ENCODE measurements at places on chromosomes 1 and 21. TPM values are rescaled to one million over a fixed set of nuclear protein-coding genes. Genes with fewer than 3 reads are reported as not detected.
A peak's percentile ranks its signal among the peaks of the same experiment; 100 is the strongest.

The LMOD1 gene
- total RNA-seq: 0.12 TPM

The C1orf87 gene
- total RNA-seq: not detected

- H3K4me1 ChIP-seq: no peaks in the 10 kb centered on the region
- no peak overlapping the region for H3K4me3 ChIP-seq
- no peaks in the 10 kb centered on the region for H3K27me3 ChIP-seq
- no peak overlapping the region for H3K27ac ChIP-seq
- DNase-seq: no peak
Observed at GRCh38 chr1:173301507-173301906, 94.4 kb upstream of the TNFSF4 start.

GRCh38 chr1:230709619-230710542, 4.0 kb downstream of the AGT start:
- no peaks in the 10 kb centered on the region for H3K36me3 ChIP-seq
- H3K4me1 ChIP-seq: no peaks in the 10 kb centered on the region
- H3K27ac ChIP-seq: no peak overlapping the region
- DNase-seq: no peak
- no peak overlapping the region for H3K4me3 ChIP-seq
- no peaks in the 10 kb centered on the region for H3K27me3 ChIP-seq

- no peaks in the 10 kb centered on the region for H3K36me3 ChIP-seq
- H3K4me3 ChIP-seq: peak overlapping the region; percentile 58
Observed at GRCh38 chr1:226108935-226109828, 46.7 kb downstream of the H3-3A start.

The ZNF695 gene
- 4.8 TPM for total RNA-seq

- DNase-seq: peak; percentile 9
- H3K27ac ChIP-seq: no peak overlapping the region
- H3K27me3 ChIP-seq: peaks cover 3% of the 10 kb centered on the region
- H3K36me3 ChIP-seq: no peaks in the 10 kb centered on the region
- no peak overlapping the region for H3K4me3 ChIP-seq
Observed at GRCh38 chr1:83693427-83694126, 305.4 kb downstream of the TTLL7 start.

The TRIM67 gene
- total RNA-seq: not detected

DNA sequence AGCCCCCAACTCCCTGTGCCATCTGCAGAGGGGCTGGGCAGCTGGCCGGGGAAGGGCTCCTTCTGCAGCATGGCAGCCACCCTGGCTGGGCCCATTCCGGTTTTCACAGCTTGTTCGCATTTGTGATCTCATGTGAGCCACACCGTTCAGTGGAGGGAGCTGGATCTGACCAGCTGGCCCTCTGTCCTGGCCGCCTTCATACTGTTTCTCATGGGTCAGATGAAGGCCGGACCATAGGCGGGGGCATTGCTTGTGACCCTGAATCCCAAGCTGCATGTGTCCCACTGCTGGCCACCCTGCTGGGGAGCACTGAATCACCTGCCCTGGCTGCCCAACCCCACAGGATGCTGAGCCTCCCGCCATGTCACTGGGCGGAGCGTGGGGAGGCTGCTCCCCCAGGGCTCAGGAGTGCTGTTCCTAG, 36.4 kb upstream of the PRSS38 start:
- H3K27me3 ChIP-seq: no peaks in the 10 kb centered on the region
- no peak overlapping the region for H3K4me3 ChIP-seq
- H3K36me3 ChIP-seq: peaks cover 6% of the 10 kb centered on the region
- no peak overlapping the region for H3K27ac ChIP-seq

The HECTD3 gene
- 80.0 TPM for total RNA-seq

The RHOU gene
- total RNA-seq: 0.40 TPM

DNA sequence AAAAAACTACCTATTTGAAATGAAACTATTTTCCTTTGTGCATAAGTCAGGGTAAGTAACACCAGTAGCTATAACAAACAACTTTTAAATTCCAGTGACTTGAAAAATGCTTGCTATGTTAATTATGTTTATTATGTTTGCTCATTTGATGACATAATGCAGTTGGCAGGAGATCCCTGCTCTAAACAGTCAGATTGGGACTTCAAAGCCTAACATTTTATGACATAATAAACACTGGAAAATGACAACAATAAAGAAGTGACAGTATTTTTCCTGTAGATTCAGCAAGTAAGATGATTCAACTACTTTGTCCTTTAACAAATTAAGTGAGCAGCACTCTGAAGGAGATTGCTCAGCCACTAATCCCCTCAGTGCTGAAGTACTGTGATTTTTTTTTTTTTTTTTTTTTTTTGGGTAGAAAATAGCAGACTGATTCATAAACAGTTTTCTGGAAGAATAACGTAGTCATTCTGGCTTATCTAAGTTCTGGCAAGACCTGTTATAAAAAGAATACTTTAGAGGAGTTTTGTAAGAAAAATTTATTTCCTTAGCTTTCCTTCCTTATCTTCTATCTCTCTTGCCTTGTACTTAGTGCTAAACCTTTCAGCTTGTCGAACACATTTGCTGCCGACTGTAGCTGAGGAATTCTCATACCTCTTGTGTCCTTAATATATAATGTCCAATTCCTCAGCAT, 207.2 kb downstream of the PTGER3 start:
- H3K36me3 ChIP-seq: no peaks in the 10 kb centered on the region
- no peaks in the 10 kb centered on the region for H3K4me1 ChIP-seq
- H3K4me3 ChIP-seq: no peak overlapping the region

GRCh38 chr21:45251635-45252447, 35.9 kb downstream of the POFUT2 start:
- H3K27me3 ChIP-seq: peaks cover 3% of the 10 kb centered on the region
- no peak for DNase-seq
- H3K27ac ChIP-seq: no peak overlapping the region
- no peak overlapping the region for H3K4me3 ChIP-seq

The MR1 gene
- total RNA-seq: 1.1 TPM

DNA sequence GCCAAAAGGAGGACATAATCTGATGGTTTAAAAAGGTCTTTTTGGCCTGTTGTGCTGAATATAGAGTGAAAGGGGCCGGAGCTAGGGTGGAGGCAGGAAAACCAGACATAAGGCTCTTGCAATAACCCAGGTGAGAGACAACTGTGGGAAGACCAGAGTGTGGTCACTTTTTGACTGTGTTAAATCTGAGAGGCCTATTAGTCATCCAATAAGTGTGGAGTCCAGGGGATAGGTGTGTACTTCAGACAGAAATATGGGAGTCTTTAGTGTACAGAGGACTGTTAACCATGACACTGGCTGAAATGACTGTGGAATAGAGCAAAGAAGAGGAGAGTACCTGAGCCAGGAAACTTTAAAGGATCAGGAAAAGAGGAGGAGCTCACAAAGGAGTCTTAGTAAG, 89.3 kb downstream of the VAV3 start:
- no peak for DNase-seq
- no peak overlapping the region for H3K4me3 ChIP-seq
- H3K27me3 ChIP-seq: peaks cover 3% of the 10 kb centered on the region

DNA sequence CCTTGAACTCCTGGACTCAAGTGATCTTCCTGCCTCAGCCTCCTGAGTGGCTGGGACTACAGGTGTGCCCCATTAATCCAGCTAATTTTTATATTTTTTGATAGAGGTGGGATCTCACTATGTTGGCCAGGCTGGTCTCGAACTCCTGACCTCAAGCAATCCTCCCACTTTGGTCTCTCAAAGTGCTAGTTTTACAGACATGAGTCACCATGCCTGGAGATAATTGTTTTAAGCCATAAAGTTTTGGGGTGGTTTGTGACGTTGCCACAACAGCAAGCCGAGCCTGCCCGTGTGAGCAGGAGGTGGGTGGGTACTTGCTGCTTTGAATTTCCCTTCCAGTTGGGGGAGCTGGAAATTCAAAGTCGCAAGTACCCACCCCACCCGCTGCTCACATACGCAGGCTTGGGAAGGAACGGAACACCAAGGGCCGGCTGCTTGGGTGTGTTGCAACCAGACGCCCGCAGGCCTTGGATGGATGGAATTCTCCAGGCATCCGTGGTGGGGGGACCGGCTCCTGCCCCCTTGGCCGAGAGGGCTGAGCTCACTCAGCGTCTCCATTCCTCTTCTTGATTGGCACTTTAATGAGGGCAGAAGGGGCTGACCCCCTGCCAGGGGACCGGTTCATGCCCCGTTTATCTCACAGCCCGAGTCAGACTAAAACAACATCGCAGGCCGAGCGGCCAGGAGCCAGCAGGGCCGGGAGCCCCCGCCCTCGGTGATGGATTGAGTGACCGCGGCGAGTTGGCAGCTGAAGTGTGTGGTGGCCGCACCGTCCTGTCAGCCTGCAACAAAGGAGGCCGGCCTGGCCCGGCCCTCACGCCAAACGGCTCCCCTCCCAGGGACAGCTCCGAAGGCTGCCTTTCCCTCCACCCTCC, 78.1 kb downstream of the DHRS3 start:
- DNase-seq: peak; percentile 70
- H3K4me3 ChIP-seq: no peak overlapping the region
- H3K27me3 ChIP-seq: no peaks in the 10 kb centered on the region
- peaks cover 21% of the 10 kb centered on the region for H3K4me1 ChIP-seq
- H3K36me3 ChIP-seq: no peaks in the 10 kb centered on the region
- no peak overlapping the region for H3K27ac ChIP-seq

The ZNF593OS gene
- total RNA-seq: not detected

DNA sequence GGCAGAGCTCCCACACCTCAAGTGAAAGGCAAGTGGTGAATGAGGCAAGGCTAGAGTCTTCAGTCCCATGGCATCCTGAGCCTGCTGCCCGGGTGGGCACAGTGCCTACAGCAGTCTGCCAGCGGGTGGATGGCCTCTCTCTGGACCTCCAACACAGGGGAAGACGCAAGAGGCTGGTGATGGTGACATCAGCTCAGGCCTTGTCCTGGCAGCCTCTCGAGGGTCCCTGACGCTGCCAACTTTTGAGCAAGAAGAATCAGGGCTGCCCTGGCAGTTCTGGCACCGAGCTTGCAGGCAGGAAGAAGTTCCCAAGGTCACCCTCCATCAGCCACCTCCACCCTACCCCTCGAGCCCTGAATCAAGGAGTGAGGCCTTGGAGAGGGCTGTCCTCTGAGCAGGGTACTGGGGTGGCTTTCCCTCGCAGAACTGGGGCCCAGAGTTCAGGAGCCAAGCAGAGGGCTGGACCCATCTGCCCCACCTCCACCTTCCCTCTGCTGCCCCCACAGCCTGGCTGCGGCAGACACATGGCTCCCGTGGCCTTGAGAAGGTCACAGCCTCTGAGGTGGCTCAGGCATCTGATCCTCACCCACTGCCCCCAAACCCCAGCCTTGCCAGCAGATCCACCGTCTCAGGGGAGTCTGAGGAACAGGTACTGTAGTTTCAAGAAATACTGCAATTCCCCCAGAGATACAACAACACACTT, 5.8 kb downstream of the RAP1GAP start:
- no peaks in the 10 kb centered on the region for H3K36me3 ChIP-seq
- H3K27ac ChIP-seq: no peak overlapping the region
- H3K4me1 ChIP-seq: no peaks in the 10 kb centered on the region

The CFAP45 gene
- 2.1 TPM for total RNA-seq

GRCh38 chr1:205204552-205204951, 7.0 kb downstream of the DSTYK start:
- no peaks in the 10 kb centered on the region for H3K27me3 ChIP-seq
- DNase-seq: no peak
- H3K36me3 ChIP-seq: no peaks in the 10 kb centered on the region
- no peak overlapping the region for H3K4me3 ChIP-seq
- no peaks in the 10 kb centered on the region for H3K4me1 ChIP-seq
- no peak overlapping the region for H3K27ac ChIP-seq

DNA sequence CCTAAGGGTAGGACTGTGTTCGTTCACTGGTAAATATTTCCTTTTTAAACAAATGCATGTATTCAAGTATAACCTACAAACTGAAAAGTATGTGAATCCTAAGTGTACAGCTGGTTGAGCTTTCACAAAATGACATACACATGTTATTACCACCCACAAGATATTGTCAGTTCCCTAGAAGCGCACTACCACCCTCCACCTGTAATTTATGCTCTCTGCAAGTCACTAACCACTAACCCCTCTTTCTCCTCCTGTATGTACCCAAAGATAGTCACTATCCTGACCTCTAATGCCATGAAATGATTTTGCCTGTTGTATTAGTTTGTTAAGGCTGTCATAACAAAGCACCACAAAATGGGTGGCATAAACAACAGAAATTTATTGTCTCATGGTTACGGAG, 82.8 kb upstream of the CHODL start:
- H3K27ac ChIP-seq: no peak overlapping the region
- no peak overlapping the region for H3K4me3 ChIP-seq
- H3K27me3 ChIP-seq: no peaks in the 10 kb centered on the region

DNA sequence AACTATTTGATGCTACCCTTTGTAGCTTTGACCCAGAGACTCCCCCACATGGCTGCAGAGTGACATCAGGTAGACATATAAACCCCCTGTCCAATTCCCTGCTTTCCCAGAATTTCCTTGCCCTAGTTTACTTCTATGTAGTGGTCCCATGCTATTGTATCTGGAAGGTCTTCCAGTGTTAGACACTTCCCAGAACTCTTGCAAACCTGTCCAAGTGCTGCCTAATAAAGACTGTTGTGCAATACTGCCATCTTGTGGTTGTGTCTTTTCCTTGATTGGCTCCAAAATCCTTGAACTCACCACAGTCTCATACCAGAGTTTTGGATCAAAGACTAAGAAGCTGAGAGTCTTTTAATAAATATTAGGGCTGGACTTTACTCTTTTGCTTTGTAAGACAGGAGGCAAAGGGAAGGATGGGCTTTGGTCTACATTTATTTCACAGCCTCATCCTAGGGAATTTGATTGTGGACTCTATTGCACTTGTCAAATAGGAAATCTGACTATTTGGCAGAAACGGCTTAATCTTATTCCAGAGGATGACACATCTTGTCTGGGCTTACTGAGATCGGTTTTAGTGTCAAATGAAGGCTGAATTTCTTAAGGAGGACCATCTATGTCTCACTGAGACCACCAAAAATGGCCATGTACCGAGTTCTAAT, 169.9 kb downstream of the LRRC7 start:
- no peaks in the 10 kb centered on the region for H3K27me3 ChIP-seq
- no peaks in the 10 kb centered on the region for H3K4me1 ChIP-seq
- no peak overlapping the region for H3K4me3 ChIP-seq
- H3K27ac ChIP-seq: no peak overlapping the region

GRCh38 chr1:52239708-52240001, 97.8 kb downstream of the ZFYVE9 start:
- peaks cover 41% of the 10 kb centered on the region for H3K4me1 ChIP-seq
- DNase-seq: no peak
- H3K4me3 ChIP-seq: no peak overlapping the region
- no peaks in the 10 kb centered on the region for H3K36me3 ChIP-seq

The S1PR1 gene
- 137 TPM for total RNA-seq

DNA sequence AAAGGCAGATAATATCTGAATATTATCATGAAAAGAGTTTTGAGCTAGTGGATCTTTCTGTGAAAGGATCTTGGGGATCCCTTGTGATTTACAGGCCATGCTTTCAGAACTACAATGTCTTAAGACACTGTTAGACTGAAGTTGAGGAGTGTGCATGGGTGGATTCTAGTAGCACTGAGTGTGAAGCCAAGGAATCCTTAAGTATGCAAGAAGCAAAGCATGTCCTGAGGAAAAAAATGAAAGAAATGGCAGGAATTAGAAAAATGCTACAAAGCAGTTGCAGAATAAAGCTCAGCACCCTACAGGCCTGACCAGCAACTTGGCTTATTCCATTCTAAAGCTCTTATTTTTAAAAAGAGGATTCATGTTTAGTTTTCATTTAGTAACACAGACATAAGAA, 11.9 kb downstream of the STX6 start:
- H3K27me3 ChIP-seq: no peaks in the 10 kb centered on the region
- no peak for DNase-seq
- H3K4me1 ChIP-seq: no peaks in the 10 kb centered on the region
- no peak overlapping the region for H3K27ac ChIP-seq

- H3K4me3 ChIP-seq: no peak within 1 kb of the TSS
- H3K4me1 ChIP-seq: peaks cover 9% of the 10 kb centered on the region
- no peak for DNase-seq
- H3K27me3 ChIP-seq: peaks cover 3% of the 10 kb centered on the region
- H3K36me3 ChIP-seq: no peaks in the 10 kb centered on the region
Observed at GRCh38 chr1:31703431-31704270, at the start of gene COL16A1. Gene COL16A1 (minus strand): TSS chr1:31704017. CDS start chr1:31702193, 1,824 bp downstream.
